ENCODE measurements at places on chromosomes 7 and 10.

- DNase-seq = no peak
These were observed 2.9 kb downstream of the LAT2 start for GRCh38 chr7:74212661-74213060.

GRCh38 chr7:46707973-46708372 is 786.9 kb upstream of the IGFBP3 start:
- DNase-seq = no peak

GRCh38 chr7:101608772-101609713 is 20.1 kb downstream of the MYL10 start:
- no peak for DNase-seq

- no peak for DNase-seq
These were observed 110.0 kb upstream of the MYO3A start for GRCh38 chr10:25824050-25824449.

- no peak for DNase-seq
These were observed 23.7 kb downstream of the GPR26 start for GRCh38 chr10:123689880-123690279.

- no peak for DNase-seq
These were observed 140.5 kb downstream of the PRKAG2 start for GRCh38 chr7:151736403-151736909.

DNA sequence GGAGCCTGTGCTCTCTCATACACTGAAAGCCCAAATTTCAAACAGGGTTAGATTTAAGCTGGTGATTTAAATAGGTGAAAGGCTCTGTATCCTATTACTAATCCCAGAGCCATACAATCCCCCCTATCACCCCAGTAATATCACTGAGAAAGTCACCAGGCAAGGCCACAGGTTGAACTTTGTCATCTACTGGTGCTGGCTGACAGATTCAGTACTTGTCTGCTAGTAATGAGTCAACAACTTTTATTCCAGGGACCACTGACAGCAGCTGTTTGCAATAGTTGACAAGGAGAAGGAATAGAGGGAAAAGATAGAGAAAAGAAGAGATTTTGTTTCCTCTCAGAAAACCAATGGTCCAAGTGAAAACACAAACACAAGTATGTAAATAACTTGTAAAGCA is 10.4 kb downstream of the ASB15 start:
- DNase-seq = no peak

- DNase-seq = no peak
These were observed 623.1 kb downstream of the ACTR3B start for GRCh38 chr7:153382641-153383101.

GRCh38 chr7:143295870-143296269 is 7.7 kb downstream of the CASP2 start:
- no peak for DNase-seq

DNA sequence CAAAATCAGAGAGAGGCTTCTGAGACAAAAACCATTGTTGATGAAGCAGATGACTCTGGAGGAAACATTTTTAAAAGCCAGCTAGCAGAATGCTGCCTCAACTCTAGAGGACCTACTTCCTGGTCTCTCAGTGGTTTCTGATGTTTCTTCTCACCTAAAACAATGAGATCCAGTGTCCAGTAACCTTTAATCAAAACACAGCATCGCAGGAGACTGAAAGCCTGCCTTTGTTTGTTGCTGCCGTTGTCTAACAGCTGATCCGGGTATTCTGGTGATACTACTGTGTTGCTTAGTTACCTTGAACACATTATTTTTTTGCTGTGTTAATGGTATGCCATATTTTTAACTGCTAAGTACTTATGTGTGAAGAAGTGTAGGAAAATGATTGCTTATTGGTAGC is 70.9 kb downstream of the WIPF3 start:
- no peak for DNase-seq

DNA sequence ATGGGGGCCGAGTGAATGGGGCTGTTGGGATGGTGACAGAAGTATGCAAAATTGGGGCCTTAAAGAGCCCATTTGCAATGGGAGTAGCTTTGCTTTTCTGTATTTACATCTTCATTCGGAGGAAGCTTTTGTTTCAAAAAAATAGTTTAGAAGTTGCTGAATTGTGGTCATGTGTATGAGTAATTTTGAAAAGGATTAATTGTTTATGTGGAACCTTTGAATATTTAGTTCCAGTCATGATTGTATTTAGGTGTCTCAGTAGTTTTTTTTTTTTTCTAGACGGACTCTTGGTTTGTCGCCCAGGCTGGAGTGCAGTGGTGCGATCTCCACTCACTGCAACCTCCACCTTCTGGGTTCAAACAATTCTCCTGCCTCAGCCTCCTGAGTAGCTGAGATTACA is 37.2 kb downstream of the RBM33 start:
- no peak for DNase-seq

- no peak for DNase-seq
These were observed 2.3 kb upstream of the FZD9 start for GRCh38 chr7:73431041-73431835.

- no peak for DNase-seq
These were observed 81.0 kb downstream of the SNX10 start for GRCh38 chr7:26372704-26373103.

- no peak for DNase-seq
These were observed 174.2 kb upstream of the HGF start for GRCh38 chr7:81944058-81944457.

DNA sequence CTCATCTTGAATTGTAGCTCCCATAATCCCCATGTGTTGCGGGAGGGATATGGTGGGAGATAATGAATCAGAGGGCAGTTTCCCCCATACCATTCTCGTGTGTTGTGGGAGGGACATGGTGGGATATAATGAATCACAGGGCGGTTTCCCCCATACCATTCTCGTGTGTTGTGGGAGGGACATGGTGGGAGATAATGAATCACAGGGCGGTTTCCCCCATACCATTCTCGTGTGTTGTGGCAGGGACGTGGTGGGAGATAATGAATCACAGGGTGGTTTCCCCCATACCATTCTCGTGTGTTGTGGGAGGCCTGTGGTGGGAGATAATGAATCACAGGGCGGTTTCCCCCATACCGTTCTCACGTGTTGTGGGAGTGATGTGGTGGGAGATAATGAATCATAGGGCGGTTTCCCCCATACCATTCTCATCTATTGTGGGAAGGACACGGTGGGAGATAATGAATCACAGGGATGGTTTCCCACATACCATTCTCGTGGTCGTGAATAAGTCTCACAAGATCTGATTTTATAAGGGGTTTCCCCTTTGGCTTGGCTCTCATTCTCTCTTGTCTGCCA is 271.0 kb downstream of the MAD1L1 start:
- DNase-seq = peak; percentile 61

GRCh38 chr10:79244068-79244442 is 103.2 kb upstream of the PPIF start:
- no peak for DNase-seq

DNA sequence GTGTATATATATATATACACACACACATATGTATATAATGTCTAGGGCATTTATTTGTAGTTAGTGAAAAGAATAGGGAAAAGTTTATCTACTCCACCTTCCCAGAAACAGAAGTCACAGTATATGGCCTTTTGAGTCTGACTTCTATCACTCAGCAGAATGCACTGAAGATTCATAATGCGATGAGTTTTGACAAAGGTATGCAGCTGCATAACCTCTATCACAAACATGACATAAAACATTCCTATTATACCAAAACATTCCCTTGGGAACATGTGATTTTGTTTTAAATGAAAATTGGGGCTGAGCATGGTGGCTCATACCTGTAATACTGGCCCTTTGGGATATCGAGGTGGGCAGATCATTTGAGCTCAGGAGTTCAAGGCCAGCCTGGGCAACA is 137.3 kb upstream of the EEPD1 start:
- no peak for DNase-seq

GRCh38 chr10:132169766-132170560 is 16.8 kb upstream of the DPYSL4 start:
- DNase-seq = no peak

DNA sequence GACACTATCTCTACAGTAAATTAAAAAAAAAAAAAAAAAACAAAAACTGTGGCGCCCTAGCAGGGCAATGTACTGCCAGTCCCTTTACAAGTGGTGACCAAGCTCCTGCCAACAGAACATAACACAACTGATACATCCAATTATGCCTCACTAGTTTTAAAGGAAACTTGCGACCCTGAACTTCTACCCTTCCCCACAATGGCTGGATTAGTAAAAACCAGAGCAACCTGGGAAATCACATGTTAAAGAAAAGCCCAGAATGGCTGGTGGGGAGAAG is 16.5 kb downstream of the ATE1 start:
- DNase-seq = no peak

GRCh38 chr7:107779647-107780099 is 23.4 kb downstream of the SLC26A3 start:
- no peak for DNase-seq
